ENCODE measurements at places on chromosomes 4 and X.

GRCh38 chr4:150078579-150079080, 385 bp downstream of the DCLK2 start:
- DNase-seq = no peak

DNA sequence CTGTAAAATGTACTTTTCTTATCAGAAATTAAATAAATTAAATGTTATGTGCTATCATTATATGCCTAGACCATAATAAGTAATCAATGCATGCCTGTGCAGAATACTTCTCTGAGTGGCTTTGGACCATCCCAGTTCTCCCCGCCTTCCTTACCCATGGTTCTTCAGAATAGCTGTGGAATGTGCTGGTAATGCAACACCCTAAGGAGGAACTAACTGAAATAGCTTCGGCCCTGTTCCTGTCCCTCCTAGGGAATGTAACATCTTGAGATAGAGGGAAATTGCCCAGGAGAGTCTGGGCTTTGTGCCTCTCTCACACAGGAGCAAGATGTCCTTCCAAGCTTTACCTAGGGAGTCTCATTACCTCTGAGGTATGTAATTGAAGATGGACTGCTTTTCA, 693.6 kb upstream of the HS3ST1 start:
- no peak for DNase-seq

- DNase-seq = no peak
Measured at GRCh38 chrX:14964500-14964899, 91.3 kb downstream of the MOSPD2 start.

- DNase-seq = peak; percentile 96
Measured at GRCh38 chr4:7359400-7360062, 75.2 kb downstream of the PSAPL1 start.

DNA sequence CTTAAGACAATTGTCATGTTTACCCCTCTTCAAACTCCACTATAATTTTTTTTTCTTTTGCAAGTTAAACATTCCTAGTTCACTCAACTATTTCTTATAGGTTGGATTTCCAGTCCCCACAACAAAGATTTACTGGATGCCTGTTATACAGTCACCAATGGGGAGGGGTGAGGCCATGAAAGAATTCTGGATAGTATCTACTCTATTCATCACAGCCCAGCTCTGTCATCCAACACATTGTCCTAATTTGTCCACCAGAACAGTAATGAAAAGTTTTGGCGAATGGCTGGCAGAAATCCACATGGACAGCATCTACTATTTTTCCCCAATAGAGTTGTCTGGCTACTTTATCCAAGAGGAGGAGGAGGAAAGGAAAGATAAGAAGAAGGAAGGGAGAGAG, 192.7 kb upstream of the S100G start:
- no peak for DNase-seq

DNA sequence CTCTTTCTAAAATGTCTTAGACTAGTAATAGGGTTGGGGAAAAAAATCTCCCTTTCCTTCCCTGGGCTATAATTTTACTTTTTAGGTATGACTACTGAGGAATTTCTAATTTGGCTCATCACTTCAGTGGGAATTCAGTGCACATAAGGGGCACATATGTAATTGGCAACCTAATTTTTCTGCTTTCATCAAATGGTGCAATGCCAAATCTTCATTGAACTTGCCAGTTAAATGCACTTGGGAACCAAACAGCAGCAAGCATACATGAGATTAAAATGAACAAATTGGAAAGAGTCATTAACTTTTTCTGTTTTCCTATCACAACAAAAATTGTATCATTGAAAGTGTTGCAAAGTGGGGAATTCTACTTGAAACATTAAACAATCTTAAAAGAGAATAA, 2.9 kb upstream of the CCSER1 start:
- DNase-seq = no peak

- no peak for DNase-seq
Measured at GRCh38 chr4:4847011-4847410, 12.5 kb upstream of the MSX1 start.
